ENCODE measurements at places on chromosomes 7 and 10. TPM values are rescaled to one million over a fixed set of nuclear protein-coding genes. Genes with fewer than 3 reads are reported as not detected.
A peak's percentile ranks its signal among the peaks of the same experiment; 100 is the strongest.

DNA sequence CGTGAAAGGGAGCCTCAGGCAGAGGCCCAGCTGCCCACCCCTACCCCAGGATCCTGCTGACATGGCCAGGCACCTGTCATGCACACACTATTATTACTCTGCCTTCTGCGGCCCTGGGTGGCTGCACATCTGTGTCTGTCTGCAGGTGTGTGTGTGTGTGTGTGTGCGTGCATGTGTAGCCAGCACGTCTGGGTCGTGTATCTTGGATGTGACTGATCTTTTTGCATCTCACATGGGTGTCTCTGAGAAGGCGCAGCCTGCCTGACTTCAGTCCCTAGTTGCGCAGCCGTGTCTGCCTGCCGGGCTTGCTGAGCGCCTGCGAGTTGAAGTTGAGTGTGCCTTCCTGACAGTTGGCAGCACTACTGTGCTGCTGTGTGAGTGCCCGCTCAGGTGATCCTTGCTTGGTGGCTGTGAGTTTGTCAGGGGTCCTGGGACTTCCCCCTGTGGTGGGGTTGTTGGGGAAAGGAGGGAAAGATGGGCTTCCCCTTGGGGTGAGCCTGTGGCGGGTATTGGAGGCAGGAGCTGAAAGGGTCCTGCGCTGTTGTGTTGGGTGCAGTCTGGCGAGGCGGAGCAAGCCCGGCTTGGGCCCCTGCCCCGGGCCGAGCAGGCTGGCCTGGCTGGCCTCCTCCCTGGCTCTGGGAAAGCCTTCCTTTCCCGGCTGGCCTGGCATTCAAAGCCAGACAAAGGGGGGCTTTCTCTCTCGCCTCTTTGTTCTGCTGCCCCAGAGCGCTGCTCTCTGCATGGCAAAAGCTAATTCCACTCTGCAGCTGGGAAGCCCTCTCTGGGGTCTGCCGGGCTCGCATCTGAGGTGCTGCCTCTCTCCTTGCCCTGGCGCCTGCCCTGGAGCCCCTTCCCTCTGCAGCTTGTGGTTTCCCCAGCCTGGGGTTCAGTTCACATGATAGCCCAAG is 4.9 kb downstream of the TRIM8 start:
- H3K27ac ChIP-seq, result peak overlapping the region; percentile 96
- no peaks in the 10 kb centered on the region for H3K27me3 ChIP-seq
- no peak for DNase-seq
- peaks cover 11% of the 10 kb centered on the region for H3K36me3 ChIP-seq
- peaks cover 66% of the 10 kb centered on the region for H3K4me1 ChIP-seq

DNA sequence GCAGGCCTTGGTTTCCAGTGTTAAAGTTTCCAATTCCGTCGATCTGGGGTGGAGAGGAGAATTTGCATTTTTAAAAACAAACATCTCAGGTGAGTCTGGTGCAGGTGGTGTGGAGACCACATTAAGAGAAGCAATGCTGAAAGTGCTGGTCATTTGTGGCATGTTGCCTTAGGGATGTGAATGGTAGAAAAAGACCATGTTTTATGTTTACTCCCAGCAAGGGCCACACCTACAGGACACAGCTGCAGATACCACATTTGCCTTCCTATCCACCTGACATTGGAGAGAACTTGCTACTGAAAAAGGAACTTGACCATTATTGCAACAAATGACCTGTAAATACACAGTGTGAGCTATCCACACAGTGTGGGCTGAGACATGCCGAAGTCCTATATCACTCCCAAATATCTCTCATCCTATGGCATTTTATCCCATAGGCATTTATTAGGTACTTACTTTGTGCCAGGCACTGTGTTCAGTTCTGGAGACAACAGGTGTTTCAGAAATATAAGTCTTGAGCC is 183.1 kb downstream of the NRP1 start:
- H3K4me3 ChIP-seq, result no peak overlapping the region
- DNase-seq, result no peak
- no peaks in the 10 kb centered on the region for H3K4me1 ChIP-seq
- no peak overlapping the region for H3K27ac ChIP-seq
- no peaks in the 10 kb centered on the region for H3K27me3 ChIP-seq

- no peak for DNase-seq
- H3K4me1 ChIP-seq, result no peaks in the 10 kb centered on the region
- no peaks in the 10 kb centered on the region for H3K36me3 ChIP-seq
- H3K4me3 ChIP-seq, result no peak overlapping the region
- no peak overlapping the region for H3K27ac ChIP-seq
Observed at GRCh38 chr7:110880971-110881370, 210.0 kb upstream of the LRRN3 start.

DNA sequence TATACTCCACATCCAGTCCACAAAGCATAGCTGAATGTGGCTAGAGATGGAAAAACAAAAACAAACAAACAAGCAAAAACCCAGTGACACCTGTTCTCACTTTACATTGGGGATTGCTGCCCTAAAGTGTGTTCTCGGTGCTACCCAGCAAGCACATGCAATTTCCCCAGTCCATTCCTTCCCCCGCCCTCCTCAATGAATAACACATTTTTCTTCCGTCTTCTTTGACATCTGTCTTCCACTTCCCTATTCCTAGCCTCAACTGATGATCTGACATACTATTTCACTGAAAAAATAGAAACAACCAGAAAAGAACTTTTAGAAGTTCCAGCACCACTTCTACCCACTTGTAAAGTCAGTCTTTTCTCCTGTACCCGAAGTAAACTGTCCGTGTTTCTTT is 147.1 kb downstream of the MALRD1 start:
- no peaks in the 10 kb centered on the region for H3K4me1 ChIP-seq
- DNase-seq, result no peak
- no peak overlapping the region for H3K27ac ChIP-seq
- H3K36me3 ChIP-seq, result no peaks in the 10 kb centered on the region
- H3K4me3 ChIP-seq, result no peak overlapping the region

DNA sequence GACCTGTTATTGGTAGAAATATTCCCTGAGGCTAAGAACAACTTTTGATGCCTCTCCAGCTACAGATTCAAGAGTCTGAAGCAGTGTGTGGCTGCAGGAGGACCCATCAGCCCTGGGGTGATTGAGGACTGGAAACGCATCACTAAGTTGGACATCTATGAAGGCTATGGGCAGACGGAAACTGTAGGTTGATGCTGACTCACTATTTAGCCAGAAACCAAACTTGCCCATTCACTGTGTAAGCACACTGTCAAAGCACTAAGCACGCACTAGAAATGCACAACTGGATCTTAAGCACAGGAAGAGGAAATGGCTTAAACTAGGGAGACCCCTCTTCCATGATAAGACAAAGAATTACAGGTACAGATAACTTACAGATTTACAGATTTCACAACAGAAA is 20.8 kb downstream of the ACSM6 start:
- H3K27me3 ChIP-seq, result no peaks in the 10 kb centered on the region
- no peak overlapping the region for H3K4me3 ChIP-seq
- H3K27ac ChIP-seq, result no peak overlapping the region
- H3K36me3 ChIP-seq, result no peaks in the 10 kb centered on the region
- no peak for DNase-seq
- H3K4me1 ChIP-seq, result peaks cover 4% of the 10 kb centered on the region

GRCh38 chr10:1412531-1413189 is 324.7 kb downstream of the ADARB2 start:
- no peak for DNase-seq
- no peak overlapping the region for H3K4me3 ChIP-seq
- no peaks in the 10 kb centered on the region for H3K4me1 ChIP-seq

DNA sequence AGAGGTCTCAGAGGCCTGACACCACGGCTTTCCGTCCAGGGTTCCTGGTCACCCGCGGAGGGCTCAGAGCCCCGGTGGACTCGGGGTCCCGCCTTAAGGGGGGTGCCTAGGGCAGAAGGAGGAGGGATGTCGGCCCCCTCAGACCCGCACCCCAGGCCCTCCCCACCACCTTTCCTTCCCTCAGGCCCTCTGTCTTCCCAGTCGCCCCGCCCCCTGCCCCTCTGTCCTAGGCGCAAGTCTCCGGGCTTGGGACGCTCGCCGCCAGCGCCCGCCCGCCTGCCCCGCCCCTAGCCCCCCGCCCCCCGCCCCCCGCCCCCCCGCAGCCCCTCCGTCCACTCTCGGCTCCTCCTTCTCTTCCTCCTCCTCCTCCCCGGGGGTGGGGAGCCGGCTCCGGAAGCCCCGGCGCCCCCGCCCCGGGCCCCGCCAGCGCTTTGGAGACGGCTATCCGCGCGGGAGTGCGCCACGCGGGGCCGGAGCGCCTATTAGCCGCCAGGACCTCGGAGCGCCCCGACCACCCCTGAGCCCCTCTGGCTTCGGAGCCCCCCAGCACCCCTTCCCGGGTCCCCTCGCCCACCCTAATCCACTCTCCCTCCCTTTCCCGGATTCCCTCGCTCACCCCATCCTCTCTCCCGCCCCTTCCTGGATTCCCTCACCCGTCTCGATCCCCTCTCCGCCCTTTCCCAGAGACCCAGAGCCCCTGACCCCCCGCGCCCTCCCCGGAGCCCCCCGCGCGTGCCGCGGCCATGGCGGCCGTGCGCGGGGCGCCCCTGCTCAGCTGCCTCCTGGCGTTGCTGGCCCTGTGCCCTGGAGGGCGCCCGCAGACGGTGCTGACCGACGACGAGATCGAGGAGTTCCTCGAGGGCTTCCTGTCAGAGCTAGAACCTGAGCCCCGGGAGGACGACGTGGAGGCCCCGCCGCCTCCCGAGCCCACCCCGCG is at the start of gene AEBP1:
TSS of gene AEBP1 (plus strand) at position 423 of the 937 bp plus-strand sequence. CDS start at position 744, 321 bp downstream.
- DNase-seq, result no peak
- no peaks in the 10 kb centered on the region for H3K36me3 ChIP-seq
- peaks cover 11% of the 10 kb centered on the region for H3K27me3 ChIP-seq
- no peak within 1 kb of the TSS for H3K27ac ChIP-seq
- no peaks in the 10 kb centered on the region for H3K4me1 ChIP-seq

- H3K27me3 ChIP-seq, result no peaks in the 10 kb centered on the region
- no peak overlapping the region for H3K4me3 ChIP-seq
- DNase-seq, result no peak
- no peak overlapping the region for H3K27ac ChIP-seq
- no peaks in the 10 kb centered on the region for H3K36me3 ChIP-seq
Observed at GRCh38 chr7:132491391-132491945, 84.8 kb downstream of the PLXNA4 start.

DNA sequence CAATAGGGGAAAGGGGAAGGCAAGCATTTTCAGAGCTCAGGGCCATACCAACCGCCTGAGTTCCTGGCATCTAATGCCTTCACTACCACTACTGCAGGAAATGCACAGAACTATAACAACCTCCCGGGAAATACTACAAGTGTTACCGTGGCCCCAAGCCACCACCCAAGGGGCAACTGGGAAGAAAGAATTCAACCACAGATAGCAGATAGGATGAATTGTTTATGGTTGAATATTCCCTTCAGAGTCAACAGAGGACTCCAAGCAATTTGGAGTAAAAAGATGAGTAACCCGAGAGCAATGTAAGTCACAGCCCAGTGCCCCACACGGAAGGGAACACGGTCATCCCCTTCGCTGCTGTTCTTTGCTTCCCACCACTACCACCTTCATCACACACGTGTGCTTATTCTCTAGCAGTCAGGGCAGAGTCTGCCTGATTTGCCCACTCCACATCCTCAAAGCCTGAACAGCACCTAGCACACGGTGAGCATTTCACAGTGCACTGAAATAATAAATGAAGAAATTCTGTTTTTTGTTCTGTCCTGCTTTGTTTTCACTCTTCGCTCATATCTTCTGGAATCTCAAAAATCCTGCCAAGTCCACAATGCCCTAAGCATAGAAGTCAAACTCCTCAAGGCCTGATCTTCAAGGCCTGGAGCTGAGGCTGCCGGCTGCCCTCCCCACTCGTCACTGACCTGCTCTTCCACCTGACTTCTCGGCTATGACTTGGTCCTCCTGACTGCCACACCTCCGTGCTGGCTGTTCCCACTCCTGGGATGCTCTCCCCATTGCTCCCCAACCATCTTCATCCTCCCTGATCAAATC is 221.1 kb downstream of the KCNMA1 start:
- no peak overlapping the region for H3K4me3 ChIP-seq
- H3K27ac ChIP-seq, result no peak overlapping the region
- no peaks in the 10 kb centered on the region for H3K27me3 ChIP-seq
- H3K36me3 ChIP-seq, result no peaks in the 10 kb centered on the region
- peaks cover 9% of the 10 kb centered on the region for H3K4me1 ChIP-seq

DNA sequence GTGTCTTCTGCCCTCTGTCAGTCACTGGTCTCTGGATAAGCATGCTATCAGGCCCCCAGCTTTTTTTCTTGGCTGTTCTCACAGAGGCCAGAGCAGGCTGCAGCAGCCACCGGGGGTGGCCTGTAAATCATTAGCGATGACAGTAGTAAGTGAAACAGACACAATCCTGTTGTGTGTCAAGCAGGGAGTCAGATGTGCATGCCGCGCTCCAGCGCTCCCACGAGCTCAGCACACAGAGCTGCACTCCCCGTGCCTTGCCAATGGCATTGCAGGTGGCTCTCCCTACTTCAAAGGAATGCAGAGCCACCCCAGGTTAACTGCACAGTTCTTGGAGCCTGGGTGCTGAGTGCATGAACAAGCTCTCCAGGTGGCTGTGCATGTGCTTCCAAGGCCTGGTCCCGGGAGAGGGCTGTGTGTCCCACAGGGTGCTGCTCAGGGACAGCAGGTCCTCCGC is 226.1 kb downstream of the GLRX3 start:
- H3K27me3 ChIP-seq, result no peaks in the 10 kb centered on the region
- DNase-seq, result no peak
- no peak overlapping the region for H3K4me3 ChIP-seq
- H3K27ac ChIP-seq, result no peak overlapping the region
- no peaks in the 10 kb centered on the region for H3K36me3 ChIP-seq

- no peaks in the 10 kb centered on the region for H3K4me1 ChIP-seq
- H3K27me3 ChIP-seq, result no peaks in the 10 kb centered on the region
- no peak overlapping the region for H3K4me3 ChIP-seq
- H3K36me3 ChIP-seq, result peaks cover 34% of the 10 kb centered on the region
- no peak overlapping the region for H3K27ac ChIP-seq
- no peak for DNase-seq
Observed at GRCh38 chr7:99422186-99422585, 13.4 kb downstream of the BUD31 start.

GRCh38 chr7:75992083-75992755 is 2.2 kb downstream of the TMEM120A start:
- H3K4me1 ChIP-seq, result peaks cover 3% of the 10 kb centered on the region
- no peak overlapping the region for H3K4me3 ChIP-seq
- H3K27me3 ChIP-seq, result no peaks in the 10 kb centered on the region
- no peak overlapping the region for H3K27ac ChIP-seq

DNA sequence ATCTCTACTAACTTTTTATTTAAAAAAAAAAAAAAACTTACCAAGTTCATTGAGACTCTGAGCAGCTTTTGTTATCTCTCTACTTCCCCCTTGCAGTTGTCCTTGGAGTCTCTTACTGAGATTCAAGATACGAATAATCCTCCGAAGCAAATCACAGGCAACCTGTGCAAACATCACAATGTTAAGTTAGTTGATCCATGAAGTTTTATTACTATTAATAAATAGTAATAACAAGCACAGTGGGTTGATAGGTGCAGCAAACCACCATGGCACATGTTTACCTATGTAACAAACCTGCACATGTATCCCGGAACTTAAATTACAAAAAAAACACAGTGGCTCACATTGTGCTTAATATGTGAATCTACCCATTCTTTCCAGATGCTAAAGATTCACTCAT is 36.5 kb downstream of the COG5 start:
- H3K27me3 ChIP-seq, result no peaks in the 10 kb centered on the region
- no peaks in the 10 kb centered on the region for H3K4me1 ChIP-seq
- no peak overlapping the region for H3K4me3 ChIP-seq
- no peak for DNase-seq
- no peak overlapping the region for H3K27ac ChIP-seq

Gene PRF1
- 1.5 TPM for total RNA-seq

Gene CCDC146
- total RNA-seq, result 1.2 TPM

Measured in GM12878 (cell line).